AG04450 (cell line): ENCODE measurements at places on chromosomes 4 and X.

DNA sequence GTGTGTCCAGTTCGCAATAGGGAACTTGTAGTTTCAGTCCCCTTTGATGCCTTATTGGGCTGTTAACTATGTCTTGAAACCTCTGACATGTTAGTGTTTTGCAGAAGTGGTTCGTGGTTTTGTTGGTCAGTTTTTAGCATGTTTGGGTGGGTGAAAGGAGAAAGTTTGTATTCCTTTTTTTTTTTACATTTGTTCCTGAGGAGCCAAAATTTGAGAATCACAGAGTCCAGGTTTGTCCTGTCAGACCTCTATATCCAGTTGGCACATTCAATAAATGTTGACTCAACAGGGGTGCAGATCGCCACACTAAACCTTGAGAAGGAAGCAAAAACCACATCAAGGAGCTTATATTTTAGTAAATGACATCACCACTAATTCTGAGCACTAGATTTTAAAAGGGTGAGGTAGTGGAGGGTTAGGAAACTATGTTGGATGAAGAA lies 26.2 kb downstream of the DLG3 start:
- DNase-seq, result no peak

GRCh38 chrX:133850399-133850798 lies 135.0 kb downstream of the GPC3 start:
- DNase-seq, result no peak

DNA sequence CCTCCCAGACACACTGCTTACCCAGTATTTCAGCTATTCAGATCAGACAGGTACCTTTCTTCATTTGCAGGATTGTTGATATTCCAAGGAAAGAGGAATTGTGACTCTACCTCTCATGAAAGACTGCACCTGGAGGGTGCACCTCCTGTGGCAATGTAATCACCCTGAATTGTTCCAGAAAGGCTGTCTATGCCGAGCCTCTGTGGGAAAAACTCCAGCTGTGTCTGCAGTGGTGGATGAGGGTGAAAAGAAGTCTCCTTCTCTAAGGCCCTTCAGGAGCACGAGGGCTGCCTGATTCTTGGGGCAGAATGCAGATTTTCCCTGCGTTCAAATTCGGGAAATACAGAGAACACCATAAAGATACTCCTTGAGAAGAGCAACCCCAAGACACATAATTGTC lies 108.2 kb upstream of the ADAMTS3 start:
- no peak for DNase-seq

DNA sequence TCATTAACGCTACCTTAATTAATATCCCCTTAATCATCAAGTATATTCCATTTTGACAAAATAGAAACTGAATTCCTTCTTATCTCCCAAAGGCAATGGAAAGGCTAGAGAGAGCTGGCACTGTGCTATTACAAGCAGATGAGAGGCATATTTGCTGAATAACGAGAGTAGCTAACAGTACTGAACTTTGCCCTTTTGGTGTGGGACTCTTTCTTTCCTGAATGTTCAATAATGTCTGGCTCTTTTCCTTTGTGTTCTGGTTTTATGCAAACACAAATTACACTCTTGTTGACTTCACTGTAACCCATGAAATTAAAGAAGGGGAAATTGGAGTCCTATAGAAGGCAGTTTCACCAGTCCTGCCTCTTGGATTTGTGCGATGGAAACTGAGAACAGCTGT lies 63.5 kb downstream of the SHROOM3 start:
- DNase-seq, result no peak

DNA sequence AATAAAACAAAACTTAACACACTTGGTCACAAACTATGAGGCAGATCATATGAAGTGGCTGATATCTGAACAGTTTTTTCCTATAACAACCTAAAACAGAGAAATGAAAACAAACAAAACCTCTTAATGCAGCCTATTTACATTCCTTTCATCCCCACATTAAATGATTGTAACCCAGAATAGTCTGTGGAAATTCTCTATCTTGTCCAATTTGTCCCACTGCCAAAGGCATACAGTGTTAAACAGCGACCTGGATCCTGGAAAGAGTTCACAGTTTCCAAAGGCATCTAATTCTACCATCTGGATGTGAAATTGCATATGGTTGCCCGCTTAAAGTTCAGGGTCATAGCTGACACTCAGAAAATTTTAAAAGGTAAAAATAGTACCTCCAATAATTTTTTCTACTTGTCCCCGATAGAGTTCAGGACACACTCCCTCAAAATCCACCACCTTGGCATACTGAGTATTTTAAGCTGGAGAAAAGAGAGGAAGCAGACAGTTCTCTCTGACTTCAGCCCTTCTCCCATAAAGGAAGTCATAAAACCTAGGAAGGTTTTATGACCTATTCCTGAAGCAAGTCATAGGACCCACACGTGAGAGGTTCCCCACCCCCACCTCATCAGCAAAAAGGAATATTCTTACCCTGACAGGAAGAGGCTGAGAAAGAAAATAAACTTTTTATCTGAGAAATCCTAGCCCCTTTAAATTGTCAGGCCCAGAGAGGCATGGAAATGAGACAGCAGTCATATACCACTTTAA lies 270.2 kb downstream of the PAPSS1 start:
- DNase-seq, result no peak

GRCh38 chr4:54683616-54684346 lies 26.0 kb downstream of the KIT start:
- no peak for DNase-seq

- DNase-seq, result no peak
These were observed 17.5 kb downstream of the RAB39B start for GRCh38 chrX:155246748-155247147.

- no peak for DNase-seq
These were observed 351.7 kb upstream of the NOCT start for GRCh38 chr4:138663883-138664282.

GRCh38 chrX:23334848-23335599 lies at the start of gene PTCHD1:
TSS of gene PTCHD1 (plus strand) at chrX:23334849. CDS start at chrX:23334876, 27 bp downstream.
- DNase-seq, result no peak

DNA sequence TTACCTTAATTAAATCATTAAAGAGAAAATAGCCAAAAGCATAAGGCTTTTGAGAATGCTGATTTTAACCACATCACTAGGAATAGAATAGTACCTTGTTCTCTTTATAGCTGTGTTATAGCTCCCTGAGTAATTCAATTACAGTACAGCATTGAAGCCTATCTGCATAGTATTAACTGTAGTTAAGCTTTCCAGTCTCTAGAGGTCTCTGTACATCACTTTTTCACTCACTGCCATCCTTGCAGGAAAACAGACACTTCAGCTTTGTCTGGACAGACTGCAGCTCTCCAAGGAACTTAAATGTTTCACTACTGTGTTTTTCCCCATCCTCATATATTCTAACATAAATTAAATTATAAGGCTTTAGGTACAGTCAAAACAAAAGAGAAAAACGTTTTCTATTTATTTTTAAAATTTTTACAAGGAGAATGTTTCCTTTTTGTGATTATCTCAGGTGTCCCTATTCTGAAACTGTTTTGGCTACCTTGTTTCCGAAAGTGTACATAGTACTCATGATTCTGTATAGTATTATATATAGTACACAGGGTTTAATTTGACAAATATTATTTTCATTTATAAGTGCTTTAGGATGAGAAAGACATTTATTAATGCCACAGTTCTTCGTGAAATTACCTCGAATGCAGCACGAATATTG lies 407.9 kb downstream of the PCDH18 start:
- DNase-seq, result peak; percentile 44
